Amniotic stem cell (primary cell): ENCODE measurements at places on chromosomes 12 and 14.

GRCh38 chr12:118119449-118119879, 15.7 kb upstream of the VSIG10 start:
- DNase-seq, result no peak

GRCh38 chr12:20044351-20044750, 324.0 kb upstream of the PDE3A start:
- DNase-seq, result no peak

DNA sequence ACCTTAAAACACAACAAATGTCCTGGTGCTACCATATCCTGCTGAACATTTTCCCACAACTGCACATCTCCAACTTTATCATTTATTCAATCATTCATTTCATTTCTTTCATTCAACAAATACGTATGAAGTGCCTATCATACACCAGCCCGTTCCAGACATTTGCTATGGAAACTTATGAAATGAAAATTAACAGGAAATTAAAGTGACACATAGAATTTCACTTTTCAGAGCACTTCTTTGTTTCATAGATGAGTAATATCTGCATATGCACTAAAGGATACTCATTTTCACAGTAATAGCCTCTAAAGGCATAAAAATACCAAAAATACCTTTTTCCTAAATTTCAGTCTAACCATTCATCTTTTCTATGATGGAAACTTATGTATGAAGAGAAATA, 12.6 kb downstream of the CNIH1 start:
- DNase-seq, result no peak

DNA sequence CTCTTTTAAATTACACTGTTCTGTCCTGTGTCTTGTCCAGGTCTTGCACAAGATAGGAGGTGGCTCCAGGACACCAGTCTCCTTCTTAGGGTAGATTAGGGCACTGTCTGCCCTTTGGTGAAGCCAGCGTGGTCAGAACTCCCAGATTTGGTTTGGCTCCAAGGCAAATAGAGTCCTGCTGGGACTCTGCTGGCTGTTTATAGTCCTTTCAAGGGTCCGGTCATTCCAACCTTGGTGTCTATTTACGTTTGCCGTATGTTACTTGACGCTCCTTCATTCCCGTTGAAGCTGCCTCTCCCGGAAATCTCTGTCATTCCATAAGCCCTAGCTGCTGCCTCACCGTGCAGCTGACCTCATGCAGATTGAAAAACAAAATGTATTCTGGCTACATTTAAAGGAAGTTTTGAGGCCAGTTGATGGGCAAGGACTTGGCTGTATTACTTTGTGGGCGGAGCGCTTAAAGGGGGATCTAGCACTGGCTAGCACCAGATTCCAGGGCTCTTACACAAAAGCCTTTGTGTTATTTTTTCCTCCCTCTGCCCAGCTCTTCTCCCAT, 180.6 kb downstream of the AKAP6 start:
- DNase-seq, result peak; percentile 97

DNA sequence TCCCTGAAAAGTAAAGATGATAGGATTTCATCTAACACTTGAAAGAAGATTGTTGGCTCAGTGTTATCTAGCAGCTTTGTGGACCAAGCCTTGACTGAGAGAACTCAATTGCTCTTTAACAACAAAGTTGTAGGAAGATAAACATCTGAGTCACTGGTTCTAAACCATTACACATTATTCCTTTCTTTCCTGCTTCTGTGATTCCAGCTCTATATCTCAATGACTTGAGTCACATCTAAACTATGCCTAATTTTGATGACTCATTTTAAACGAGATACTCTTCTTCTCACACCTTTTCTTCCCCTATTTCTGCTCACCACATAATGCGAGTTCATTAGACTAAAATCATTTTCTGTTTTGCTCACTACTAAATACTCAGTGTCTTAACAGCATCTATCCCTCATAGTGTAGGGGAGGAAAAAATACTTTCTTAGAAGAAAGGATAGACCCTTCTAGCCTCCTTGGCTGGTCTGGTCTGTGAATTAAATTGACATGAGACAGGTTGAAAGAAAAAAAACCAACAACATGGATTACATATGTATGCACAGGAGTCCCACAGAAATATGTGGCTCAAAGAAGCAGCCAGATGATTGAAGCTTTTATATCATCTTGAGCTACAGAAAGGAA, 201.4 kb downstream of the C12orf50 start:
- DNase-seq, result no peak

- no peak for DNase-seq
Measured at GRCh38 chr12:22287776-22288621, 46.5 kb downstream of the ST8SIA1 start.
